ENCODE measurements at places on chromosomes 7 and 10.

- no peak for DNase-seq
Observed at GRCh38 chr7:138226001-138226476, 149.8 kb downstream of the AKR1D1 start.

DNA sequence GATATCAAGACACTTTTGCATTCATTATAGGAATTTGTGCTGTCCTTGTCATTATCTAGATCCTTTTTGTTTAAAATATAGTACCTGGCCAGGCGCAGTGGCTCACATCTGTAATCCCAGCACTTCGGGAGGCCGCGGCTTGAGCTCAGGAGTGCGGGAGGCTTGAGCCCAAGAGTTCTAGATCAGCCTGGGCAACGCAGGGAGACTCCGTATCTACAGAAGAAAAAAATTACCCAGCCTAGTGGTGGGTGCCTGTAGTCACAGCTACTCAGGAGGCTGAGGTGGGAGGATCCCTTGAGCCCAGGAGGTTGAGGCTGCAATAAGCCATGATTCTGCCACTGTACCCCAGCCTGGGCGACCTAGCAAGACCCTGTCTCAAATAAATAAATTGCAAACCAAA lies 621 bp upstream of the MORN4 start:
- DNase-seq, result no peak

DNA sequence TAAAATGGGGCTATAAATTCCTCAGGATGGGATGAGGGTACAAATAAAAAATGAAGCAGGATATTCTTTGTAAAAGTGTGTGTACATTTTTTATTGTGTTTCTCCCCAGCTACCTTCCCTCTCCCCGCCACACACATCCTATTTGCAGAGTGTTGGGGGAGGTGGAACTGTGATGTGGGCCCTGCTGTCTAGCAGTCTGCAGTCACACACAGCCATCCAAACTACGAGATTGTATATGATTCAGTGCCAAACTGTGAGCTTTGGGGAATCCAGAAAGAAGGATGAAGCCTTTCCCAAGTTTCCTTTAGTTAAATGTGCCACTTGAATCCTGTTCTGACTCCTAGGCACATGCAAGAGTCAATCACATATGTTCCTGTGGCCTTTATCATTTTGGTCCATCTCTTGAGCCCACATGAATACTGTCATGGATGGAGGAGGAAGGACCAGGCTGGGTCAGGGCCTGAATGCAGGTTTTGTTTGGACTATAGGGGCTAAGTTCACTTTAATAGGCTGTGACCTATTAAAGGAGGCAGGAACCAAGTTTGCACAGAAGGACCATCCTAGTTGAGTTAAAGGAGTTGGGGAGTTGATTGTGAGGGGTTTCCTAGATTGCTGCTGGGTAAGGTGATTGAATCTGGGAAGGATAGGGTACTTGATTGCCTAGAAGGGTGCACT lies 1.1 kb upstream of the SEMA4G start:
- no peak for DNase-seq

GRCh38 chr7:2654059-2654458 lies 22.3 kb downstream of the TTYH3 start:
- DNase-seq, result no peak

GRCh38 chr7:67438198-67438882 lies 441.7 kb downstream of the TYW1 start:
- no peak for DNase-seq
